ENCODE measurements at places on chromosomes 3 and 15. TPM values are rescaled to one million over a fixed set of nuclear protein-coding genes. Genes with fewer than 3 reads are reported as not detected.
A peak's percentile ranks its signal among the peaks of the same experiment; 100 is the strongest.

DNA sequence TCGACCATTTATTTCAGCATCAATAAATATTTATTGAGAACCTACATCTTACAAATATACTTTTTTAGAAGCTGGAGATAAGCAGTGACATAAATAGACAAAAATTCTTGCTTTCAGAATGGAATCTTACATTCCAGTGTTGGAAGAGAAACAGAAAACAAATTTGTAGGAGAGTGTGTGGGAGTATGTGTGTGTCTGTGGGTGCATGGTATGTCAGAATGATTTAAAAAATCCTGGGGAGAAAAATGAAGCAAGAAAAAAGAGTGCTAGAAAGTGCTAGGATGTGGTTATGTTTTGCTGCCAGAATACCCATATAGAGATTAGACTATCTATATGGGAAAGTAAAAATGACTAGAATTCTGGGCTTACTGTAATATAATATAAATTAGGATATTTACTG is 561.7 kb upstream of the SGO1 start:
- no peak for DNase-seq

- no peak for DNase-seq
Measured at GRCh38 chr3:158802409-158803268, 785 bp downstream of the MFSD1 start.

DNA sequence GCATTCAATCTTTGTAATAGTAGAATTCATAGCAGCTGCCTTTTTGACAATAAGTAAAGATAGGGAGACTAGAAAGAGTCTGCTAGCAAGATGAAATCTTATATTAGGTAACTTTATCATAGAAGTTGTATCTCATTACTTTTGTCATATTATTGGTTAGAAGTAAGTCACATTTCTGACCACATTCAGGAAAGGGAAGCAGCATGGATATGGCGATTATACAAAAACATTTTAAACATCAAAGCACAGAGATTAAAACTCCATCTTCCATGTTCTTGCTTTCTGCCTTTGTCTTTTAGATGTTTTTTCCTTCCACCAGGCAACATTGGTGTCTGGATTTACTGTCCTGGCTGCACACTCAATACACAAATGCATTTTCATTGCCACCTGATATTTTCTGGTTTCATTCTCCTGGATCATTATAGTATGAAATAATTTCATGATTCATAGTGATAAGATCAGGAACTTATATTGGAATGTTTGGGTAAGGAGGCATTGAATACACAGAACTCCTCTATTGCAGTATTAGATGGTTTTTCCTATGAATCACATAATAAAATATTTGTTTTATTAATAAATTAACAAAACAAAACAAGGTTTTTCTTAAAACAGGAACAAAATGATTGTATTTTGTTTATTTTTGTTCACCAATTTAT is 1460.3 kb upstream of the CADM2 start:
- DNase-seq: no peak

GRCh38 chr3:171733561-171733960 is 76.7 kb downstream of the PLD1 start:
- DNase-seq: no peak

DNA sequence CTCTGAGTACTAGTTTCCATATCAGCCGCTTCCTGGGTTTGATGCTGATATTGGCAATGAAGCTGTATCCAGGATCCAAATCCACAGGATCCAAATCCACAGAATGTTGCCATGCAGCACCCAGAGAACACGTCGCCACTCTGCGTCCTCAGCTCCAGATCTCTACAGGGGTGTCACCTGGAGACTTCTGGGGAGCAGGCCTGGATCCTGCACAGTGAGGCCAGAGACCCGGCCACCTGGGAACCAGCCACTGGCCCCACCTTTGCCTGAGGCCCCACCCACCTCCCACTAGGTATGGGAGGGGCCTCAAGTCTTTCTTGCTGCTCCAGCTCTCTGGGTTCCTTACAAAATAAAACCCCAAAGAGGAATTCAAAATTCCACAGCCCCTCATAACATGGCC is 123.9 kb downstream of the LRRK1 start:
- no peak for DNase-seq

GRCh38 chr3:15899388-15899787 is 101.6 kb upstream of the ANKRD28 start:
- peak; percentile 8 for DNase-seq

- DNase-seq: no peak
Measured at GRCh38 chr3:100936931-100937330, 56.3 kb downstream of the ABI3BP start.

- DNase-seq: no peak
Measured at GRCh38 chr15:96358001-96358801, 27.7 kb downstream of the NR2F2 start.

DNA sequence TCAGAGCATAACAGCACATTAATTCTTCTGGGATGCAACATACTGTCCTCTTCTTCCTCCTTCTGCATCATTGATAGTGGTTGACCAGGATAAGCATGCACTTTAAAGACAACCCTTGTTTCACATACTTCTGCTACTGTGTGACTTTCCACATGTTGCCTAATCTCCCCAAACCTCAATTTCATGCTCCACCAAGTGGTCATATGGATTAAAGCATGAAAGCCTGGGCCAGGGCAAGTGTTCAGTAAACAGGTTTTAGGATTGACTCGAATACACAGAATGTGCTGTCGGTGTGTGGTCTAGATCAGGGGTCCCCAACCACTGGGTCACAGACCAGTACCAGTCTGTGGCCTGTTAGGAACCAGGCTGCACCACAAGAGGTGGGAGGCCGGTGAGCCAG is 22.5 kb upstream of the BFSP2 start:
- peak; percentile 42 for DNase-seq

DNA sequence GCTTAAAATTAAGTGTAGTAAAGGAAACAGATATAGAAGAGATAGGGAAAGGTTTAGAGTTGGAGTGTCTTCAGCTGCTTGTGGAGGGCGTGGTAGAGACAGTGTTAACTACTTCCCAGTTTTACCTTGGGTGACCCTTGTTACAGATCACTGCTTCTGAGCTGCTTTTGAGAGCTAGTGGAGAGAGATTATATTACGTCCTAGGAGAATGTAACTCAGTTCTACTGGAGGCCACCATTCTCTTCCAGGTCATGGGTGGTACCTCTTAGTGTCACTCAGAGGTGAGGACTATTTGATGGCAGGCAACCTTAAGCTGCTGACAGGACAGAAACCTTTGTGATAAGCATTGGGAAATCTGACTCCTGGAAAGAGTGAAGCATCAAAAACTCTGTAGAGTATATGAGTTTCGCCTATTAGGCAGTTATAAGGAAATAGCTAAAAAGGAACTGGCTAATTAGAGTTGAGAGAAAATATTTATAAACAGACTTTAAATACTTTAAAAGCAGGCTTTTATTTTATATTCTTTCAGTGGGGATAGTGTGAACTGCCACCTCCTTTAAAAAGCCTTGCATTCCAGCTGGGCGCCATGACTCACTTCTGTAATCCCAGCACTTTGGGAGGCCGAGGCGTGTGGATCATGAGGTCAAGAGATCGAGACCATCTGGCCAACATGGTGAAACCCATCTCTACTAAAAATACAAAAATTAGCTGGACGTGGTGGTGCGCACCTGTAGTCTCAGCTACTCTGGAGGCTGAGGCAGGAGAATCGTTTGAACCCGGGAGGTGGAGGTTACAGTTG is 106.5 kb downstream of the ZNF609 start:
- no peak for DNase-seq

DNA sequence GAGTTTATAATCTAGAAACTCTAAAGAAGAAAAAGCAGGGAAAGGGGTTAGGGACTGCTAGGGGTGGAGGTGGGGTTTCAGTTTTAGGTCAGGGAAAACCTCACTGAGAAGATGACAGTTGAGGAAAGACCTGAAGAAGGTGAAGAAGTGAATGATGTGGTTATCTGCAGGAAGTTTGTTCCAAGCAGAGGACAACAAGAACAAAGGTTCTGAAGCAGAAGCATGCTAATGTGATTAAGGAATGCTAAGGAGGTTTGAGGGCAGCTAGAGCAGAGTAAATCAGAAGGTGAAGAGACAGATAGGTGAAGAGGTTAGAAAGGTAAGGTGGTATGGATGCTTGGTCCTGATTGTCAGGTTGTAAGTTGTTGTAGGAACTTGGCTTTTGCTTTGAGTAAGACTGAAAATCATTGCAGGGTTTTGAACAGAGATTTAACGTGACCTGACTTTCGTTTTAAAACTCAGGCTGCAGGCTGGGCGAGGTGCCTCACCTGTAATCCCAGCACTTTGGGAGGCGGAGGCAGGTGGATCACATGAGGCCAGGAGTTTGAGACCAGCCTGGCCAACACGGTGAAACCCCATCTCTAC is 8.6 kb downstream of the OXSR1 start:
- DNase-seq: no peak

Gene GASK1A
- total RNA-seq: 1.1 TPM

Gene SEMA5B
- 1.1 TPM for total RNA-seq

Gene AQP9
- total RNA-seq: not detected
